ENCODE measurements at places on chromosomes 3 and 15.

- no peak for DNase-seq
These were observed 436.4 kb downstream of the SHQ1 start for GRCh38 chr3:72411843-72412242.

DNA sequence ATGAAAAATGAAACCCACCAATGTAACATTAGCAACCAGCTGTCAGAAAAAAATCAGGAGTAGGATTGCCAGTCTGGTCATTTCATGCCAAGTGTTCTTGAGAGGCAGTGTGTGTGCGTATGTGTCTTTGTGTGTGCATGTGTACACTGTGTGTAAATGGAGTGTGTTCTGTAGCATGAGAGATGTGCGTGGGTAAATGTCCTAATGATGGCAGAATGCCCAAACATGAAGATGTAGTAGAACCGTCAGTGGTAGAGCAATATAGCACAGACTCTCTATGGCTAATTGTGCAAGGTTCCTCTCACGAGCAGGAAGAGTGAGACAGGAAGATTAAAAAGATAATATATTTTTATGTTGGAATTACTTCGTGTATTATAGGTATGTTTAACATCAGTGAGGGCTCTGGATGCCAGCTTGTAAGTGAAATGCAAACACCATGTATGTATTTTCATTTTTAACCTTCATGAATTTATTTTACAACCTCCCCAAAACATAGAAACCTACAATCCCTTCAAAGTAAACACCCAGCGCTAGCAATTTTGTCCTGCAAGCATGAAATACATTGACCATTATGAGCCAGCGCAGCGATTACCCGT lies 1038.7 kb downstream of the IGSF11 start:
- no peak for DNase-seq

DNA sequence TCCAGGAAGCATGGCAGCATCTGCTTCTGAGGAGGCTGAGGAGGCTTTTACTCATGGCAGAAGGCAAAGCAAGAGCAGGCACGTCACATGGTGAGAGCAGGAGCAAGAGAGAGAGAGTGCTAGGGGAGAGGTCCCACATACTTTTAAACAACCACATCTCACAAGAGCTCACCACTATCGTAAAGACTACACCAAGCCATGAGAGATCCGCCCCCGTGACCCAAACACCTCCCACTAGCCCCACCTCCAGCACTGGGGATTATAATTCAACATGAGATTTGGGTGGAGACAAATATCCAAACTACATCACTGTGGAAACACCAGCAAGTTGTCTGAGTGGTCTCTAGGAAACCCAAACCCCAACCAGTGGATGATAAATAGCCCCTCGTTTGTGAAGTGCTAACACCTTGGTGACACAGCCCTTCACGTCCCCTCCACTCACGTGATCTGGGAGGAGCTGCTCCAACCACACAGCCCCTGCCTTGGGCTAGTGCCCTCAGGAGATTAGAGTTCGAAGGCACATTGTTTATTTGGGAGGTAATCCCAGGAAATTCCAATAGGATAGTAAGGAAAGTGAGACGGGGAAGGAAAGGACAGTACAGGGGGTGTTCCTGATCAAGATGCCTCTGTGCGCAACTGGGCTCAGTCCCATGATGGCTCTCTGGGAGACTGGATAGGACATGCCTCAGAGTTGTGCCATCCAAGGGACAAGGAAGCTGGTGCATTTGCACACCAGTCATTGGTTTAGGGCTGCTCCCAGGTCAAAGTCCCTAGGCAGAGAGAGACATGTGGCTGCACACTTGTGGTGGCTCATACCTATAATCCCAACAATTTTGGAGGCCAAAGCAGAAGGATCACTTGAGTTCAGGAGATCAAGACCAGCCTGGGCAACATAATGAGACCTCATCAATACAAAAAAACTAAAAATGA lies 80.6 kb upstream of the CTNNB1 start:
- DNase-seq, result no peak

DNA sequence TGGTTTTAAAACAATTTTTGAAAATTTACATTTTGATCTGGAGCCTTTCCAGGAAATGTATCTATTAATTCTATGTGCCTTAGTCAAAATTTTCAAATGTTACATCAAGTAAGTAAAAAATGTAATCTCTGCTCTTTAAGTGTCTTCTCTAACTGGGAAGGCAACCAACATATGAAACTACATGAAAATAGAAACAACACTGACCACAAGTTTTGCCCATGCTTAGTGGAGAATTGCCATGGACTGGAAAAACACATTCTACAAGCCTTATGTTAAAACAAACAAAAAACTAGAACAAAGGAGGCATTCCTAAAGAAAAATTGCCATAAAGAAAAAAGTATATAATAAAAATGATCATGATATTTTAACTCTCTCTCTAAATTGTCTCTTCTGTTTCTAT lies 75.9 kb upstream of the SPRED1 start:
- DNase-seq, result no peak

DNA sequence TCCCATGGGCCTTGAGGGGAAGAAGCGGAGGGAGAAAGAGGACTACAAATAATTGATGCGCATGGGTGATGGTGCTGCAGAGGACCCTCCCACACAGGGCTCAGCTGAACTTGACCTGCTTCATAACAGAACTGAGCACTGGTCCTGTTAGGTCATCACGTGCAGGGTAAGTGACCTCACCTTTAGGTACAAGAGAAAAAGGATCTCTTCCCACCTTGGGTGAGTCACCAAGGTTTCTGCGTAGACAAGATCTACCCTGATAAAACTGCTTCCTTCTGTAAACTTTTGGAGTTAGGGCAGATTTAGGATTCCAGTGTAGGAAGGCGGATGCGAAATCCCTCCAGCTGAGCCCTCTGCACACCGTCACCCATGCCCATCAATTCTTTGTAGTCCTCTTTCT lies 67.1 kb downstream of the FEM1B start:
- no peak for DNase-seq

GRCh38 chr15:98776607-98777281 lies 128.4 kb downstream of the IGF1R start:
- DNase-seq, result no peak
